ENCODE measurements at places on chromosomes 2 and 18.
A peak's percentile ranks its signal among the peaks of the same experiment; 100 is the strongest.

DNA sequence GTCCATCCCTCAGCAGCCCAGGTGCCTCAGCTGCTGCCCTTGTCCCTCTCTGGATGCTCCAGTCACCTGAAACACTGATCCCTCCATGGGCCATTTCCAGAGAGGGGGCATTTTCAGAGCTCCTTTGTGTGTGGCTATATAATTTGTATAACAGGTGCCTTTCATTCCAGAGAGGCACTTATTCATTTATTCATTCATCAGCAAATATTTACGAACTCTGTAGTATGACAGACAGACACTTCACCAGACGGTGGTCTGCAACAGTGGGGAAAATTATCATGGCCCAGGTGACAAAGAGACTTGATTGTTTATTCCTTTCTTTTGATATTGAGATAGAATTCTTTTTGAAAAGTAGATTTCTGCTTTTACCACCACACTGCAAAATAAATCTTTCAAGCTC lies 361.7 kb downstream of the TMEM182 start:
- no peak for DNase-seq

- DNase-seq, result no peak
Measured at GRCh38 chr18:11110509-11110908, 38.9 kb downstream of the PIEZO2 start.

GRCh38 chr2:17615147-17615546 lies 74.7 kb downstream of the VSNL1 start:
- DNase-seq, result no peak

DNA sequence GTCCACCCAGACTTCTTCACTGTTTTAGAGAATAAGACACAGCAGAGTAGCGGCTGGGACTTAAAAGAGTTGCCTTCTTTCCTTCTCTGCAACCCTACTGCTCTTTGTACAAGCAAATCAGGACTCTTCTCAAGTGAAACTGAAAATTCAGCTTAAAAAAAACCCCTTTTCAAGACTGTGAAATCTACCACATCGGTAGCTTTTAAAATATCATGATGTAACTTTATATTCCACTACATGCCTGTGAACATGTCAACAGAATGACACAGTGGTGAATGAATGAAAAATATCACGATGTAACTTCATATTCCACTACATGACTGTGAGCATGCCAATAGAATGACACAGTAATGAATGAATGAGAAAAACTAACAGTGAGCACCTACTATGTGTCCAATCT lies 53.4 kb downstream of the TCF4 start:
- DNase-seq, result no peak

DNA sequence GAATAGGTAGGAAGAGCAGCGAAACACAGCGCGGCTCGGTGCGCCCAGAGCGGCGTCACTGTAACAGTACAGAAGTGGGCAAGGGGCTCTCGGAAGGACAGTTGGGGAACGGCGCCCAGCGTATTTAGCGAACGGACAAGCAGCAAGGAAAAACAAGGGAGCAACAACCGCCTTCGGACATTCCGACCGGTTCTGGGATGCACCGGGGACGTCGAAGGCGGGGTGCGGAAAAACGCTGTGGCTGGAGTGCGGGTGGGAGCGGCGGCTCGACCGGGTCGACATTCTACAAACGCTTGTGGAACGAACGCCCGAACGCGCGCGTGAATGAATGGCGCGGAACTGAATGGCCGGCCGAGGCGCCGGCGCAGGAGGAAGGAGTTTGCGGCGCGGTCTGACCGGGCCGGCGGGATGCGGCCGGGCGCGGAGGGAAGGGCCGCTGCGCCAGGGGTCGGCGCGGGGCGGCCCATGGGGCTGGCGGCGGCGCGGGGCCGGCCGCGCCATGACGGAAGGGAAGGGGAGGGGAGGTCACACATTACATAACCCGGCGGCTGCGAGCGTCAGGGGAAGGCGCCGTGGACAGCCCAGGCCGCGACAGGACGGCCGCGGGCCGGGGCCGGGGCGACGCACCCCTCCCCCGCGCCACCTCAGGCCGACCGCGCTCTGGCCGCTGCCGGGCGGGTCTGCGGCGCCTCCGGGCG lies 605 bp downstream of the REV1 start:
- DNase-seq, result peak; percentile 73

DNA sequence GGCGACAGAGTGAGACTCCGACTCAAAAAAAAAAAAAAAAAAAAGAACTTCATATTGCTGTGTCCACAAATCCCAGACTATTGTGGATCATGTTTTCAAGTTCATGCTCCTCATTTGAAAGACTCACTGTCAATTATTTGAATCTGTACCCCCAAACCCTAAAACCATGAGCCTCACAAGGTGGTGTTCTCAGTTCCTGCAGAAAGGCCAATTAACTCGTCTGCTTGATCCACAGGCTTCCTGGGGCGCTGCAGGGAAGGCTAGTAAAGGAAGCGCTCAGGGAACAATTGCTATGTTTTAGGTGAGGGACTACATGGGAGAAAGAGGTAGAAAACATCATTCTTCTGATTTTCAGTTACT lies 396.8 kb upstream of the NETO1 start:
- DNase-seq, result no peak

GRCh38 chr2:9332136-9332852 lies 91.0 kb downstream of the ITGB1BP1 start:
- DNase-seq, result no peak

DNA sequence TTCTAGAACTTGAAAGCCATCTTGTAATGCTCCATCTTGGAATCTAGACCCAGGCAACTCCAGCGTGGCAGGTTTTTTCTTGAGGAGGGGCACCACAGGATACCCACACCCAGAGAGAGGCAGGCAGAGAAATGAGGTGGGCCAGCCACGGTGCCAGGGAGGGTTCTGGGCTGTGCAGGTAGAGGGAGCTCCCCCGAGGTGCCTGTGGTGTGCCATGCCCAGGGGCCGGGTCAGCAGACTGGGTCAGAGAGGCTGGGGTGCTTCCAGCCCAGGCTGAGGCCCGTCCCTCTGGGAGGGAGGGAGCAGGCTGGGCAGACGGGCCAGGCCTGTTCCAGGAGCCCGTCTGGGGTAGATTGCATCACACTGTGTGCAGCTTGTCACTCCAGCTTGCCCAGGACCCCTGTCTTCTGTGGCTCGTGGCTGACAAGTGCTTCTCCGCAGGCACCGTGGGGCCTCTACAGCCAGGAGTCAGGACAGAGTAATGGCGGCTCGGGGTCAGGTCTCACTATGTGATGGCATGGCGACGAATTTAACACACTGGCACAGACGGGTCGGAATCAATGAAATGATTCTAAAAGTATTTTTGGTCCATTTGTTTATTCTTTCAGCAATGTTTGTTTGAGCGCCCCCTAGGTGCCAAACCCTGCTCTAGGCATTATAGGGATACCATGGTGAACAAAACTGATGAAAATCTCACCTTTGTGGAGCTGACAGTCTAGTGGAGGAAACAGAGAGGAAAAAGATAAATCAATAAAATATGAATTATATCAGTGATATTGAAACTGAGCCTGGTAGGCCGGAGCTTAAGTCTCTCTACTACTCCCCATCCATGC lies 144.0 kb downstream of the ACOXL start:
- no peak for DNase-seq

DNA sequence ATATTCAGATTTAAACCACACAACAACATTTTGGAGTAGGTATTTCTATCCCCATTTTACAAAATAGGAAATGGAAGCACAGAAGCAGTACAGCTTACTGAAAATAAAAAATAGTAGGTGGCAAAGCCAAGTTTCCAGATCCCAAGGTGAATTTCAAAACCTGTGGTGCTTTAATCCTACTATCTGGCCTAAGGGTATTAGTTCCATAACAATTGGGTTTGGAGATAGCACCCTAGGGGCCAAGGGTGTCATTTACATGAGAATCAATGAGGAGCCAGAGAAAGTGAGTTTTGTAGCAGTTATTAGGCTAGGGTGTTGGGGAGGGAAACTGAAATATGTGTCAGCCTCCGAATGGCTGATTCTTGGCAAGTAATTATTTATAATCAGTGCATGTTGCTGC lies 24.9 kb downstream of the OSBPL6 start:
- no peak for DNase-seq

Measured in Ammon's horn (tissue), 1 donor.